ENCODE measurements at places on chromosomes 7 and 10.

GRCh38 chr10:26457088-26457487 lies 18.9 kb downstream of the APBB1IP start:
- H3K27ac ChIP-seq, result no peak overlapping the region
- no peaks in the 10 kb centered on the region for H3K27me3 ChIP-seq
- no peak overlapping the region for H3K4me3 ChIP-seq
- H3K36me3 ChIP-seq, result no peaks in the 10 kb centered on the region
- no peak for DNase-seq

DNA sequence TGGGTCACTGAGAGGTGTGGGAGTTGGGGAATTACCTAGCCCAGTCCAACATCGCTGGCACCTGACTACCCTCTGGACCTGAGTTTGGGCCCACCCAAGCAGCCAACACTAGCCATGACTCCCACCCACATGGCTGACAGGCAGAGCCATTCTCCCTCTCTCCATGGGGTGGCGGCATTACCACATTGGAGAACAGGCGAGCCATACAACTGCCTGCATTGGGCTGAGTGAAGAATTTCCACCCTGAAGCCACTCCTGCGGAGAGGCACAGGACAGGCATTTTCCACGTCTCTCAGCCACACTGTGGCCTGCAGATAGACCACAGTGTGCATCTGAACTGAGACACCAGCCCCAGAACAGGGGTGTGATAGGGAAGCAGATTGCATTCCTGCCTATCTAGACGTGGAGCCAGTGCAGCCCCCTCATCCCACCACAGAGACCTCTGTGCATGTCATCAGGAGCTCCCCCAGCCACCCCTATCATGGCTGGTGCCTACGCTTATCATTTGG lies 58.2 kb upstream of the ANTXRL start:
- H3K4me3 ChIP-seq, result no peak overlapping the region
- DNase-seq, result peak; percentile 70
- H3K4me1 ChIP-seq, result peaks cover 2% of the 10 kb centered on the region

DNA sequence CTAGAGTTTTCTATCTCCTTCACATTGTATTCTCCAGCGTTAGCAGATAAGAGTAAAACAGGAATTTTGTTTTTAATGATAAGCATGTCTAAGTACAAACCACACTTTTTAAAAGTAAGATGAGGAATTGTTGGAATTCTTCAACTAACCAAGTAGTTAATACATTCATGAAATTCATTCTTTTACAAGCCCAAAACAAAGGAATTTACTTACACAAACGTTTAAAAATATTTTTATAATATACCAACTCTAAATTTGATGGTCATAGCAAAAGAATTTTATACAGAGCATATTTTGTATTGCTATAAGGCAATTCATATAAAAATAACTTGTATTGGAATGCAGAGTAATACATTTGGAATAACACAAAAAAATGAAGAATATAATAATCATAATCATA lies 51.3 kb downstream of the TWIST1 start:
- H3K36me3 ChIP-seq, result no peaks in the 10 kb centered on the region
- peak; percentile 17 for DNase-seq
- H3K4me3 ChIP-seq, result no peak overlapping the region
- no peak overlapping the region for H3K27ac ChIP-seq
- H3K27me3 ChIP-seq, result no peaks in the 10 kb centered on the region

GRCh38 chr7:144671429-144671828 lies 164.4 kb downstream of the TPK1 start:
- H3K36me3 ChIP-seq, result no peaks in the 10 kb centered on the region
- no peak overlapping the region for H3K4me3 ChIP-seq
- no peak for DNase-seq
- H3K27ac ChIP-seq, result no peak overlapping the region
- H3K27me3 ChIP-seq, result no peaks in the 10 kb centered on the region

DNA sequence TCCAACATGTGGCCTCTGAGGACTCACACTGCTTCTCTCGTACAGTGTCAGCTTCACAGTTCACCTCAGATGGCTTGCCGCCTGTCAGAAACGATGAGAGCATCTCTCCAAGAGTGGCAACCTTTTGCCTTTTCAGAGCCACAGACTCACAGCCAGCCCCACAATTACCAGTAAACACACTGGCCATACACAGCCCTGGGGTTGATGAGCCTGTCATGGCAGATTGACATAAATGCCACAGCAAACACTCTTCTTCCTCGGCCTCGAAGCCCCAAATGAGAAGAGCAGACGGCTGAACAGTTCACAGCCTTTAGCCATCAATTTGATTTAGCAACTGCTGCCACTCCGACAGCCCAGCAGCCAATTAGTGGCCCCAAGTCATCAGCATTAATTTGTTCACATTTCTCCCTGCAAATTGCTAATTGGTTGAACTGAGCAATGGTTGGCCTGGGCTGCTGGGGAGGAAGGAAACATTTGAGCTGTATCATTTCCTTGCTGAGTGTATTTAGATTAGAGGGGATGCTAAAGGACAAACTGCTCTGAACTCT lies 1142.9 kb downstream of the SORCS3 start:
- H3K4me1 ChIP-seq, result no peaks in the 10 kb centered on the region
- H3K27me3 ChIP-seq, result no peaks in the 10 kb centered on the region

GRCh38 chr7:28413011-28413410 lies 693 bp downstream of the CREB5 start:
- peaks cover 5% of the 10 kb centered on the region for H3K4me1 ChIP-seq
- no peaks in the 10 kb centered on the region for H3K27me3 ChIP-seq
- H3K36me3 ChIP-seq, result no peaks in the 10 kb centered on the region
- no peak overlapping the region for H3K27ac ChIP-seq
- H3K4me3 ChIP-seq, result no peak overlapping the region

DNA sequence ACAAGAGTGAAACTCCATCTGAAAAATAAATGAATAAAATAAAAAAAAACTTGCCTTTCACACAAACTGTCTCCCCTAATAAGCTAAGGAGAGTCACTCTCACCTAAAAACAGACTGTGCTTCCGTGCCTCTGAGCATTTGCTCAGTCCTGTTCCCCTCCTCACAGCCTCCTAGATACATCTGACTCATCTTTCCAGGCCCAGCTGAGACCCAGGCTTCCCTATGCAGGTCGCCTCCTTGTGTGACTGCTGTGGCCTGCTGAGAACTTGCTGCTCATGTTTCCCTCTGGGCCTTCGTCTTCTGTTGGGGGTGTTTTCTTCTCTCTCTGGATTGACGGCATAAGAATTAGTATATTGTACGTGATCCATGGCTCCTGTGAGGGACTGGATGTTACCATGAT lies 777.7 kb downstream of the LRMDA start:
- no peaks in the 10 kb centered on the region for H3K4me1 ChIP-seq
- peak; percentile 56 for DNase-seq
- H3K36me3 ChIP-seq, result no peaks in the 10 kb centered on the region
- no peak overlapping the region for H3K4me3 ChIP-seq
- no peaks in the 10 kb centered on the region for H3K27me3 ChIP-seq

DNA sequence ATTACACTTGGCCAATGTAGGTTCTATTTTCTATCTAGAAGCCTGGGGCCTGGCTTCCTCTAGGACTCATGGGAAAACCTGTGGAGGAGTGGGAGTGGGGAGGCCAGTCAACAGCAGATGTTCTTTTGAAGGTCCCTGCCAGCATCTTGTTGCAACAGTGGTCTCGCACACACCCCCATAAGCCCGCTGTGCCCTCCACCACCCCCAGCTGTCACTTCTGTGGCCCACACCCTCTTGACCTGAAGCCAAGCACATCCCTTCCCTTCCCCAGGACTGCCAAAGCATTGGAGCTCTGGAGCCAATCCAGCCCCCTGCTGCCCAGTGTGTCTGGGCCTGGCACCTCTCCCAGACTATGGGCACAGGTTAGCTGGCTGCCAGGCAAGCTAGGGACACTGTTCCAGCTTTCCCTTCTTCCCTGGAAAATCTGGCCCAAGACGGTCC lies 1.9 kb upstream of the STX1A start:
- H3K4me3 ChIP-seq, result no peak overlapping the region
- H3K27me3 ChIP-seq, result no peaks in the 10 kb centered on the region
- no peak for DNase-seq
- no peaks in the 10 kb centered on the region for H3K36me3 ChIP-seq

- H3K27ac ChIP-seq, result no peak overlapping the region
- H3K36me3 ChIP-seq, result no peaks in the 10 kb centered on the region
- H3K4me3 ChIP-seq, result no peak overlapping the region
- H3K4me1 ChIP-seq, result no peaks in the 10 kb centered on the region
Observed at GRCh38 chr10:75972491-75973276, 541.3 kb downstream of the LRMDA start.

- no peaks in the 10 kb centered on the region for H3K27me3 ChIP-seq
- DNase-seq, result no peak
- no peaks in the 10 kb centered on the region for H3K36me3 ChIP-seq
- no peak overlapping the region for H3K4me3 ChIP-seq
- no peak overlapping the region for H3K27ac ChIP-seq
Observed at GRCh38 chr7:18287482-18287881, 208.1 kb upstream of the HDAC9 start.

DNA sequence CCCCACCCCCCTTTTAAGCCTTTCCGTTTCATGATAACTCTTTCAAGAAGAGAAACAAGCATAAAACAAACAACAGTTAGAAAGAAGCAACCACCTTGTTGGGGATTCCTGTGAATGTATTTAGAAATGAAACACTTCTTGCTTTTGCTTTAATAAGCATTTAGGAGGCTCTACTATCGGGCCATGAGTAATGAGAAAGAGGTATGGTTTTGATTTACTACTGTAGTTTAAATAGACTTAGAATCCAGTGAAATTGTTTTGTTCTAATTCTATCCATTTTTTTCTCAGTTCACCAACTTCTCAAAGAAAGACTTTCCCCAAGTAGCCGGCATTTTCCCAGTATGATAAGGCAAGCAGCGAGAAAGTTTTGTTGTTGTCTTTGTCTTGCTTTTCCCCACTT lies 168.7 kb upstream of the HABP2 start:
- no peak overlapping the region for H3K4me3 ChIP-seq
- no peaks in the 10 kb centered on the region for H3K36me3 ChIP-seq
- no peak overlapping the region for H3K27ac ChIP-seq
- DNase-seq, result no peak
- peaks cover 3% of the 10 kb centered on the region for H3K4me1 ChIP-seq
- peaks cover 1% of the 10 kb centered on the region for H3K27me3 ChIP-seq

GRCh38 chr7:124922200-124922599 lies 7.4 kb downstream of the POT1 start:
- no peaks in the 10 kb centered on the region for H3K4me1 ChIP-seq
- H3K27ac ChIP-seq, result no peak overlapping the region
- H3K4me3 ChIP-seq, result no peak overlapping the region
- H3K36me3 ChIP-seq, result no peaks in the 10 kb centered on the region
- peak; percentile 10 for DNase-seq
- no peaks in the 10 kb centered on the region for H3K27me3 ChIP-seq

DNA sequence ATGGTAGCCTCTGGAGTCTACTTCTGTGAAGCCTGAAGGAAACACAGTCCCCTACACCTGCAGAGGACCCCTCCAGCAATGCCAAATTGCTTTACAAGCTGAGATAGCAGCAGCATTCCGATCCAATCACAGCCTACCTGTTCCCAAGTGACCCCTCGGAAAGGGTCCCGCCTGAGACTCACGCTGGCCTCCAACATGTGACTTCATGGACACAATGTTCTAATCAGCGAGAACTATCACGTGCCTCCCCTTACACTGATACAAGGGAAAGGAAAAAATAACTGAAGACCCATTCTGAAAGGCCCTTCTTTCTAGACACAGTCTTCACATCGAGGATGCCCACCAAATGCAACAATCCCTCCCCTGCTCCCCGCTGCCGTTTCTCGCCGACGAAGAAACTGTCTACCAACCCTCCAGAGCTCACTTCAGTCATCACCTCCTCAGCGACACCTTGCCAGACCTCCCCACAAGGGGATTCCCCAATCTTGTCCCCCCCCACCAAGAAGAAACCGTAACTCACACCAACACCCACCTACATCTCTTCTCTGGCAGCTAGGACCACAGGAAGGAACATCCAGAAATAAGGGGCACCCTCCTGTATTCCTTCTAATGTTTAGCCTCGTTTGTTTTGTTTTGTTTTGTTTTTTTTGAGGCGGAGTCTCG lies 1.8 kb downstream of the SNX8 start:
- peaks cover 4% of the 10 kb centered on the region for H3K4me1 ChIP-seq
- DNase-seq, result no peak
- H3K4me3 ChIP-seq, result no peak overlapping the region
- H3K27ac ChIP-seq, result no peak overlapping the region
- no peaks in the 10 kb centered on the region for H3K27me3 ChIP-seq
- H3K36me3 ChIP-seq, result no peaks in the 10 kb centered on the region

GRCh38 chr7:158031867-158032308 lies 555.7 kb downstream of the PTPRN2 start:
- H3K27ac ChIP-seq, result no peak overlapping the region
- no peaks in the 10 kb centered on the region for H3K4me1 ChIP-seq
- H3K36me3 ChIP-seq, result no peaks in the 10 kb centered on the region
- no peaks in the 10 kb centered on the region for H3K27me3 ChIP-seq

DNA sequence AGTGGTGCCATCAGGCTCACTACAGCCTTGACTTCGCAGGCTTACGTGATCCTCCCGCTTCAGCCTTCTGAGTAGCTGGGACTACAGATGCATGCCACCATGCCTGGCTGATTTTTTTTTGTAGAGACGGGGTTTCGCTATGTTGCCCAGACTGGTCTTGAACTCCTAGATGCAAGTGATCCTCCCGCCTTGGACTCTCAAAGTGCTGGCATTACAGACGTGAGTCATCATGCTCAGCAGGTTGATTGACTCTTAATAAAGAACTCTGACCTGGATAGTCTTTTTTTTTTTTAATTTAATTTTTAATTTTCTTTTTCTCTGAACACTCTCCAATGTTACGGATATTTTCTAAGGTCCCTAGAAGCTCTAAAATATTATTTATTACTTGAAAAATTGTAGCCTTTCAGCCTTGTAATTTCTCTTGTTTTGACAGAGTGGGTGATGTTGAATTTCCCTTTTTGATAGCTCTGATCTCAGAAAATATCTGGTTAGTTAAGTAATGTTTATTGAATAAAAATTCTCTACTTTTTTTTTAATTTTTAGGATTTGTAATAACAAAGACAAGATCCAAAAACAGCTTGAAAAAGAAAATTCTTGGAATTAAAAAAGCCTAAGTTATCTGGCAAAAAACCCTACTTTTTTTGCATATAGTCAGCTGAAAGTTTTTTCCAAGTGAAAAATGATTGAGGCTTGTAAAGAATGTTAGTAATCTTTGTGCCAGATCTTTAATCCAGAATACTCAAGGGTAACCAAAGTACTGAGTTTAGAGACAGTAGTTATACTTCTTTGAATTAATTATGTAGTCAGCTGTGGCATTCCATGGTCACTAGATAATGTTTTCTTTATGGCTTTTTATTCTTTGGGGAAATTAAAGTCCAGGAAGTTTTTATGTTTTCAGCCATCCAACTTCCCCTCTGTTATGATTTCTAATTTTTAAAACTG lies 26.7 kb downstream of the TBC1D12 start:
- H3K27ac ChIP-seq, result no peak overlapping the region
- DNase-seq, result peak; percentile 66
- H3K36me3 ChIP-seq, result no peaks in the 10 kb centered on the region

GRCh38 chr10:123272171-123272570 lies 118.0 kb downstream of the BUB3 start:
- H3K4me1 ChIP-seq, result no peaks in the 10 kb centered on the region
- H3K36me3 ChIP-seq, result no peaks in the 10 kb centered on the region
- DNase-seq, result no peak
- H3K27me3 ChIP-seq, result no peaks in the 10 kb centered on the region
